ENCODE measurements at places on chromosomes 2 and 18. TPM values are rescaled to one million over a fixed set of nuclear protein-coding genes. Genes with fewer than 3 reads are reported as not detected.

DNA sequence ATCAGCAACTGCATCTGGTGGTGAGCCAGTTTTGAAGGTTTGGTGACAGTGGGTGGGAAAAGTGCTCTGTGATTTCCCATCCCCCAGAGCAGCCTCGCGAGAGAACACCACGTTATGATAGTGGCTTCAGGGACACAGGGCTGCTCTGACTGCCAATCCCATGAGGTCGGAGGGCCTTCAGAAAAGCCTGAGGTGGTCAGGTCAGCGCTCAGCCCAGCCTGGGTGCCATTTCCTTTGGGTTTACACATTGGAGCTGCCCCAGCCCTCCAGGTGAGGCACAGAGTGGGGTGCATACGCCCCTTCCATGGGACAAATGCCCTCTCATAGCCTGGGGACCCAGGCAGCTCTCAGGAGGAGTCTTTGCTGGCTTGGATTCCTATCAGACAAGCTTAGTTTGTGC lies 126.8 kb downstream of the KCTD1 start:
- DNase-seq = no peak

DNA sequence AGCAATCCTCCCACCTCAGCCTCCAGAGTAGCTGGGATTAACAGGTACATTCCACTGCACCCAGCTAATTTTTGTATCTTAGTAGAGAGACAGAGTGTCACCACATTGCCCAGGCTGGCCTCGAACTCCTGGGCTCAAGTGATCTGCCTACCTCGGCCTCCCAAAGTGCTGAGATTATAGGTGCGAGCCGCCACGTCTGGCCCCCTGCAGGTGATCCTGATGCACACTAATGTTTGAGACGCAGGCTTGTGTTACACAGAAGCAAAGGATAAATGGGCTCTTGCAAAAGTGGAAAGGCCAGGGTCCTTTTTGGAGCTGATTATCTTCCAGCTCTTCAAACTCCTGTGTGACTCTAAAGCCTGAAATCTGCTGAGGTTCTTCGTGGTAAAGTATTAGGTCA lies 84.2 kb downstream of the TGFA start:
- no peak for DNase-seq

GRCh38 chr2:108184419-108184818 lies 55.3 kb upstream of the SULT1C3 start:
- no peak for DNase-seq

- DNase-seq = no peak
Measured at GRCh38 chr2:54041135-54041534, 70.3 kb upstream of the PSME4 start.

DNA sequence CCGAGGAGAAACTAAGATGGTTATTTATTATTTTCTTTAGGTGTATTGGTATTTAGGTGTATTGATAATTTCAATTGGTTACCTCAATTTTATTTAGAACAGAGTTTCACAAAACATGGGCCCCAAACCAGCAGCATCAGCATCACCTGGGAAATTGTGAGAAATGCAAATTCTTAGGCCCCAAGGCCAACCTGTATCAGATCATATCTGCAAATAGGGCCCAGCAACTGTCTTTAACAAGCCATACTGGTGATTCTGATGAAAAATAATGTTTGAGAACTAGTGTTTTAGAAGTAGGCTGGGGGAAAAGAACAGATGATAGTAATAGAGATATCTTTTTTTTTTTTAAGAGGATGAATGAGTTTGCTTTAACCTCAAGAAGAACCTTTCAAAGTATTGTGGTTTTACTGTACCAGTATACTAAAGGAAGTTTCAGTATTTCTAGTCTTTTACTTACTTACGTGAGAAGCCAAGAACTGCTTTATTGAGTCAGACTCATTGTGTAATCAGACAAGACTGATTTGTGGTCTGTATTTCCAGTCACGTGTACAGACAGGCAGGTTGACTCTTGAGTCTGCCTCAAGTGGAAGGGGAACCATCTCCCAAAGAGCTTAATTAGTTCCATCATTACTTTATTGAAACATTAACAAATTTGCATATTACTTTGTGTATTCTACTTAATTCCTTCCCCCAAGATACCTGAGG lies 60.4 kb upstream of the GAREM1 start:
- no peak for DNase-seq

DNA sequence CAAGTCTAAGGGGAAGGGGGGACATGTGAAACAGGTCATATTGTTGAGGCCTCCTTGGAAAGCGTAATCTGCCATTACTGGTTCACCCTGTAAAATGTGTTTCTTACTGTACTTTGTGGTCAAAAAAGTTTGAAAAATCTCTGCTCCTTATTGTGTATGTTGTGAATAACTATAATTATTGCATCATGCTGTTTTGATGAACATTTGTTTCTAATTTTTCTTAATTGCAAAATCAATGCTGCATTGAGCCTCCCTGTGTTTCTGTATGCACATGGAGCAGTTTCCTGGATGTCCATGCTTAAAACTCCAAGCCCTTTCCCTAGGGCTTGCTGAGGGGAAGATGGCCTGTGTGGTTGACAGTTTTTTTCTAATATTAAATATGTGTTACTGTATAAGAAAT lies 158.6 kb downstream of the RNF144A start:
- DNase-seq = no peak

DNA sequence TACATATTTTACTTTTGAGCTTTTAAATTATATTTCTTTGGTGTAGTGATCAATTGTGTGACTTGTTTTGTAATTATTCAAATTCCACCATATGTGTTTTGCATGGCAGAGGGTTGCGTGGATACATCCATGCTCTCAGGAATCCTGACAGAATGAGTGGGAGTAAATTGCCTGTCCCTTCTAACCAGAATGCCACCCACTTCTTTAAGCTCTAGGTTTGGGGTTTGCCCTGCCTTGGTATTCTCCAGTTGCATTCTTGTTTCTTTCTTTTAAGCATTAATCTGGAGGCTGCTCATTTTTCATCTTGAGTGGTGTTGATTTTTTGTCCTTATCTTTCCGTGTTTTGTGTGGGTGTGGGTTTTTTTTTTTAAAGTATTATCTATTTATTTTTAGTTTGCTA lies 360.0 kb downstream of the PTPRM start:
- DNase-seq = no peak

DNA sequence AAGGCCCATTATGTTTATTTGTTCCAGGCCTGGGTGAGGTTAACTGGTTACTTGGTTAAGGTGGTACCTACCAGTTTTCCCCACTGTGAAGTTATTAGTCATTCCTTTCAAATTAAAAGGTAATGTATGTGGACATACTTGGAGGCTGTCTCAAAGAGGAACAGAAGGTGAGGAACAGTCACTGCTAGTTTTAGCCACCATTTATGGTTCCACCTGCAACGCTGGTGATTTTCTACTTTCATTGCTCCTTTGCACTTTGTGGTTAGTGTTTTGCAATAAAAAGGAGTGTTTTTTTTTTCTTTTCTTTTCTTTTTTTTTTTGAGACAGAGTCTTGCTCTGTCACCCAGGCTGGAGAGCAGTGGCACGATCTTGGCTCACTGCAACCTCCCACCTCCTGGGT lies 6.1 kb upstream of the ST6GAL2 start:
- no peak for DNase-seq

- DNase-seq = peak; percentile 75
Measured at GRCh38 chr18:77056344-77057005, 76.1 kb downstream of the MBP start.

DNA sequence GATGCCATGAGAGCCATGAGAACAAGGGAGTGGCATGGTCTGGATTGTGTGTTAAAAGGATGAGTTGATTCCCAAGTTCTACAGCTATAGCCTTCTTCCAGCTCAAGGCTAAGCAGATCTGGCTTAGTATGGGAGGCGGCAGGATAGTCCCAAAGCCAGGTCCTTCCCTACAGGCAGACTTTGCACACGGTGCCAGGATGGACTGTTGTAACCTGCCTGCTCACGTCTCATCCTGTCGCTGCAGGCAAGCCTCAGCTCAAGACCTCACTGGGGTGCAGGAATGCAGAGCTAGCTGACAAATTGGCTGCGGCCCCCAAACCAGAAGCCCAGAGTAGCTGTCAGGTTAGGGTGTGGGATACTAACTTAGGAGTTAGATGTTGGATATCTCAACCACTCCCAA lies 28.8 kb upstream of the IGFBP5 start:
- no peak for DNase-seq

GRCh38 chr18:78376046-78376445 lies 603.6 kb upstream of the SALL3 start:
- DNase-seq = peak; percentile 76

GRCh38 chr2:22557406-22557805 lies 827.6 kb upstream of the KLHL29 start:
- no peak for DNase-seq

DNA sequence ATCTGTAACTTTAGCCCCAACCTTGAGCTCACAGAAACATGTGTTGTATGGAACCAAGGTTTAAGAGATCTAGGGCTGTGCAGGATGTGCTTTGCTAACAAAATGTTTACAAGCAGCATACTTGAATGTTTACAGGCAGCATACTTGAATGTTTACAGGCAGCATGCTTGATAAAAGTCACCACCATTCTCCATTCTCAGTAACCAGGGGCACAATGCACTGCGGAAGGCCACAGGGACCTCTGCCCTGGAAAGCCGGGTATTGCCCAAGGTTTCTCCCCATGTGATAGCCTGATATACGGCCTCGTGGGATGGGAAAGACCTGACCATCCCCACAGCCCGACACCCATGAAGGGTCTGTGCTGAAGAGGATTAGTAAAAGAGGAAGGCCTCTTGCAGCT lies 52.4 kb downstream of the LONRF2 start:
- DNase-seq = no peak

DNA sequence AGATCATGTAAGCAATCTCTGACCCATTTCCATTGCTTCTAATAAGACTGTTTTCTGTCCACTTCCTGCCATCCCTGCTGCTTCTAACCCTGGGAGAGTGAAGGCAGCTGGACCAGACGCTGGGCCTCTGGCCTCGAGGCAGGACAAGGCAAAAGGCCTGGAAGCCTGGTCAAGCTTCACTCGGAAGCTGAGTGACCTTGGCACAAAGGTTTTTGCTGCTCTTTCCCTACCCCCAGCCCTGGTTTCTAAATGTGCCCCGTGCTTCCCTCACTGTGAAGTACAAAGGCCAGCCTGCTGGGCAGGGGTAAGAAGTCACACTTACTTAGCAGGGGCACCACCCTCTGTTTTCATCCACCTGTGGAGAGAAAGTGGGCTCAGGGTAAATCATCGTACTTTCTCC lies 195.0 kb downstream of the TNS1 start:
- no peak for DNase-seq

GRCh38 chr2:20400306-20400705 lies 46.6 kb upstream of the RHOB start:
- DNase-seq = no peak

DNA sequence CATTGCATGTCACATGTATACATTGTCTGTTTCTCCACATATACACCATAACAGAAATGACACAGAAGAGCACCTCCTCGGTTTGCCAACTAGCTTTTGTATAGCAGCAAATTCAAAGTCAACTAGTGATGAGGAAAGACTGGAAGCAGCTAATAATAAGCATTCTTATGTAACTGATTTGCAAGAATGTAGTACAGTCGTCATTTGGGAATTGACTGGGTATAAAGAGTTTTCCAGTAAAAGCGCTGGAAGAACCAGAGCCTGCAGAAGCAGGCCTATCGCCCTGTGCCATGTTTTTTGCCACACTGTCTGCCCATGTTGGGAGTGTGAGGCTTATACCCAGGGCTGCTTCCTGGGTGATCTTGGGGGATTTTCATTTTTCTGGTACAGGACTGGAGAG lies 310.6 kb downstream of the GBX2 start:
- no peak for DNase-seq

DNA sequence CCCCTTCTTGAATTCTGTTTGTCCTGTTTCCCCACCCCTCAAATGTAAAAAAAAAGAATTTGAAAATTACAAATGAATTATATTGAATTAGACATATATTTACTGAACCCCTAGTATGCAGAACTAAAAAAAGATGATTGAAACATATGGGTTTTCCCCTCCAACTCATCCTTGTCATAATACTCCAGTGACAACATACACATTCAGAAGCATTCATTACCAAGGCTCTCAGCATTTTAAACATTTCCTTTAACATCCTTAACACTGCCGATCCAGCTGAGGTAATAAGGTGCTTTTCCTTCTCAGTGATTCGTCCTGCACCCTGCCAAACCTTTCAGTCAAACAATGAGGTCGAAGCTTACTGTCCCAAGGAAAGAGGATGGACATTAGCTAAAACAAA lies 53.1 kb upstream of the DTNB start:
- no peak for DNase-seq

- DNase-seq = no peak
Measured at GRCh38 chr2:147594038-147594437, 250.8 kb upstream of the ACVR2A start.

- DNase-seq = no peak
Measured at GRCh38 chr18:48228301-48228715, 180.9 kb downstream of the ZBTB7C start.

DNA sequence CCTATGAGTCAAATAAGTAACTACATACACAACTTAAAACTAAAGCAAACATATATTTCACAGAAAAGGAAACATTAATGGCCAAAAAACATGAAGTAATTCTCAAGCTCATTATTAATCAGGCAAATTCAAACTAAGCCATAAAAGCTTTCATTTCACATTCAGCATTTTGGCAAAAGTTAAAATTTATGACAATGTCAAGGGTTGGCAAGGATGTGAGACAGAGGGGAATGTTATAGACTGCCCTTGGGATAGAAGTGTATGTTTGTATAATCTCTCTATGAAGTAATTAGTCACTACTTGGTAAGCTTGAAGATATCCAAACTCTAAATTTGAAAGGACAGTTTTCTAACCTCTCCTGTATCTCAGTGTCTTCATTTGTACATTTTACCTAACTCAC lies 539.4 kb downstream of the RIT2 start:
- no peak for DNase-seq

DNA sequence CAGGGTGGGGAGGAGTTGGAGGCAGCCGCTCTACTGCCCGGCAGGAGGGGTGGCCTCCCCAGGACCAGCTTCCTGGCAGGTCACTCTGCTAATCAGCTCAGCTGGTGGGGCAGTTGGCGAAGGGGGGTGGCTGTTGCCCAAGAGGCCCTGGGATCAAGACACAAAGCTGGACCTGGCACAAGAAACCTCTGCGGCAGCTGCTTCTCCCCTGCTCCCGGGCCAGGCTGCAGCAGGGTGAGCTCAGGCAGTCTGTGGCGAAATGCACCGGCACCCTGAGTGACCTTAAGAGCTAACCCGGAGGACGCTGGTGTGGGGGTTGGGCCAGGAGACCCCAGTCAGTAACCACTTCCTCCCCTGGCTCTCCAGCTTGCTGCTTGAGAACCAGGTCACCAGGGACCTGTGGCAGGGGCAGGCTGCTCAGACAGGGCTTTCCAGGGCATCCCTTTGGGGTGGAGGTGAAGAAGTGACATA lies 31.1 kb downstream of the TOGARAM2 start:
- DNase-seq = no peak

PLA2R1 gene
- total RNA-seq = 0.89 TPM

COLEC12 gene
- 1.9 TPM for total RNA-seq

TTN gene
- 0.80 TPM for total RNA-seq

TMEM169 gene
- total RNA-seq = 1.1 TPM

SERPINB11 gene
- not detected for total RNA-seq

KLF7 gene
- 19.9 TPM for total RNA-seq

FABP1 gene
- total RNA-seq = not detected

CHRND gene
- total RNA-seq = not detected

PCARE gene
- not detected for total RNA-seq
